ENCODE measurements at places on chromosomes 16 and 17.

DNA sequence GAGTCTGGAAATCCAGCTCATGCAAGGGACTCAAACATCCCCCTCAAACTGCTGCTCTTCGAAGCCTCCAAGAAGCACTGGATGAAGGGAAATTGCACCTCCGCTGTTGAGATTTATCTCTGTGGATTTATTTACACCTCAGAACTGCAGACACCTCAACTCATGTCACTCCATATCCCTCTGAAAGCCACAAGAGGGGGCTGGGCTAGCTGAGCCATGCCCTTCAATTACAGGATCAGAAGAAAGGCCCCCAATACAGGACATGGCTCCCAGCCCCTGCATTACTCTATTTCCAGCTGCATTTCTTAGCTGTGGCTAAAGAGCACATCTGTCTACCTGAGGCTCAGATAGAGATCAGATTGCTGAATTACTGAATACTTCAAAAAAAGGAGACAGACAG lies 103.1 kb upstream of the DYNLRB2 start:
- DNase-seq, result no peak

- DNase-seq, result no peak
Measured at GRCh38 chr16:68889508-68890150, 46.3 kb downstream of the TANGO6 start.

- no peak for DNase-seq
Measured at GRCh38 chr16:85521552-85522307, 91.4 kb upstream of the GSE1 start.

- DNase-seq, result no peak
Measured at GRCh38 chr17:33451221-33451620, 158.1 kb upstream of the ASIC2 start.

DNA sequence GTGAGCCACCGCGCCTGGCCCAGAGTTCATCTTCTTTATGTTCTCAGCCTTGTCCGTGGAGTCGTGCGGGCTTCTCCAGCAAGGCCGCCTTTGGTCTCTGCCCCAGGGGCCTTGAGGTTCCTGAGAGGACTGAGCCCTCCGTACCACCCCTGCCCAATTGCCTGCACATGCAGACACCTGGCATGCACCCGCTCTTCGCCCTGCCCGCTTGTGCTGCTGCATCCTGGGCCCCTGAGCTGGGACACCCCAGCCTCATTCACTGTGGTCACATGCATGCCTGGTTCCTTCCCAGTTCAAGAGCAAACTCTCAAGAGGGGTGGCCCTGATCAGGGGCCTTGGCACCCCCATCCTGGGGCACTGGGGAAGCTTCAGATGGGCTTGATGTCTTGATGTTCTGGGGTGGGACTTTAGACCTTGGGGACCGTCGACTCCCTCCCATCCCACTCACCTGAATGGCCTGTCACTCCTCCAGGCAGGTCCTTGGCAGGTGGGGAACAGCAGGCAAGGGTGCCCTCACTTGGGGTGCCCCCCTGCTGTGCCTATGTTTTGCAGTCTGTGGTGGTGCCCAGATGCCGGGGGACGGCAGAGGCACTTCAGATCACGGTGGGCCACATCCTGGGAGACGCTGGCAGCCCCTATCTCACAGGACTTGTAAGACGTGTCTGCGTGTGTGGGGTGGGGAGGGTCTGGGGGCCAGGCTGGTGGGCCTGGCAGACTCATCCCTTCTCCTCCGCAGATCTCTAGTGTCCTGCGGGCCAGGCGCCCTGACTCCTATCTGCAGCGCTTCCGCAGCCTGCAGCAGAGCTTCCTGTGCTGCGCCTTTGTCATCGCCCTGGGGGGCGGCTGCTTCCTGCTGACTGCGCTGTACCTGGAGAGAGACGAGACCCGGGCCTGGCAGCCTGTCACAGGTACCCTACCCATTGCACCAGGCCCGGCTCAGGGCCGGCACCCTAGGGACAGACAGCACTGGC lies 12.7 kb upstream of the SPNS2 start:
- DNase-seq, result peak; percentile 32

Data from stimulated activated CD8-positive, alpha-beta memory T cell treated with anti-CD3 and anti-CD28 coated beads, Interleukin-4, amount 100 ng/mL, for 1 hour (primary cell).